MG63 (cell line): ENCODE measurements at places on chromosomes 3 and 15.

- DNase-seq, result no peak
These were observed 36.8 kb downstream of the VGLL4 start for GRCh38 chr3:11606865-11607440.

DNA sequence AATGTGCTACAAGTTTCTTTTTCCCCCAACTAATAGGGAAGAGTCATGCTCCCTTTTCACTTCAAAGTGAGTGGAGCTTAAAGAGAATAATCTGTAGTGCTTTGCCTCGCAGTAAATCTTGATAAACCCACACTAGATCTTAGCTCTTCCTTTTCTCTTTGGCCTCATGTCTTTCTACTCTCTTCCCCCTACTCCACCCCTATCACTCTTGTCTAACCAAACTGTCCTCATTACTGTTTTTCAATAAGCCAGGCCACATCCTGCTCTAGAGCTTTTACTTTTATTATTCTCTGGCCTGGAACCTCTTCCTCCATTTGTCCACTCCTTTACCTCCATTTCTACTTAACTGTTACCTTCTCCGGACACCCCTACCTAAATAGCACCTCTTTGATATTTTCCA lies 291.0 kb upstream of the SATB1 start:
- DNase-seq, result no peak

DNA sequence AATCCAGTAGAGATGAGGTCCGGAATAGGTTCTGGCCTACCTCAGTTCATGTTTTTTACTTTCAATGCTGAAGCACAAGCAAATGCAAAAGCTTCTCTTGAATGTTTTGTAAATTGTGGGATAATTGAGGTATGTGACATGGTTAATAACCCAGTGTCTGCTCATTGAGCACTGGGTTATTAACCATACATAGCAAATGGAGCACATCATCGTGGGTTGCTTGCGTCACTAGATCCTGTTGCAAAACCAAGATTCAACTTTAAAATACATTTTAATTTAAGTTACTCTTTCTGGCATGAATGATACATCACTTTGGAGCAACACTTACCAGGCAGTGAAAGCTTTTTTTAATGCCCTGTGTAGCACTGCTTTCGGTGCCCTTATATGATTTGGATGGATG lies 165.6 kb downstream of the IGF1R start:
- no peak for DNase-seq

DNA sequence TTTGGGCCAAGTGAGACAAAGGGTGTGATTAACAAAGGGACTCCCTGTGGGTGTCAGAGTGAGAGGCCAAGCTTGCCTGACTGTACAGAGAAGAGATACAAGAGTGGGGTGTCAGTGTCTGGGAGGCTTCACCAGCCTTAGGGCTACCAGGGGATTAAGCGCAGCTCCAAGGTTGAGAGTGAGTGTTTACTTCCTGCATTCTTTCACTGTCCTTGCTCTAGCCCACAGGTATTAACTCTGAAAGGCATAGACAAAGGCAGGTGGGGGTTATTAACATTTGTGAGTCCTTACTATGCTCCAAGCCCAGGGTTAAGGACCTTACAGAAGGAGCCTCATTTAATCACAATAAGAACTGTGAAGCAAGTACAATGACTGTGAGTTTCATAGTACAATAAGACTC lies 107.6 kb downstream of the IL20RB start:
- DNase-seq, result no peak

DNA sequence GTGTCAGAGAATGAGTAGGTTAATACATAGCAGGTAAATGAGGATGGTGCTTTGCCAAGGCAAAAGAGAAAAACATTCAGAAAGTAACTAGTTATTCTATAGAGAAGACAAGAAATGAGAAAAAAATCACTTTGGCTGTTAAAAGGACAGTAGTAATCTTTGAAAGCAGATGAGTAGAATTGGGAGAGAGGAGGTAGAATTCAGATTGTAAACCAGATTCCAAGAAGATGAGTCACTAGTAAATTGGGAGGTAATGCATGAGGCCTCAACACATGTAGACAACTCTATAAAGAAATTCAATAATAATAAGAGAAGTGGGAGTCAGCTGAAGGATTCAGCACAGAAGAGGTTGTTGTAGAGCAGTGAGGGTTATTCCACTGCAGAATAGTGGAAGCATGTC lies 81.4 kb downstream of the MBNL1 start:
- DNase-seq, result no peak

DNA sequence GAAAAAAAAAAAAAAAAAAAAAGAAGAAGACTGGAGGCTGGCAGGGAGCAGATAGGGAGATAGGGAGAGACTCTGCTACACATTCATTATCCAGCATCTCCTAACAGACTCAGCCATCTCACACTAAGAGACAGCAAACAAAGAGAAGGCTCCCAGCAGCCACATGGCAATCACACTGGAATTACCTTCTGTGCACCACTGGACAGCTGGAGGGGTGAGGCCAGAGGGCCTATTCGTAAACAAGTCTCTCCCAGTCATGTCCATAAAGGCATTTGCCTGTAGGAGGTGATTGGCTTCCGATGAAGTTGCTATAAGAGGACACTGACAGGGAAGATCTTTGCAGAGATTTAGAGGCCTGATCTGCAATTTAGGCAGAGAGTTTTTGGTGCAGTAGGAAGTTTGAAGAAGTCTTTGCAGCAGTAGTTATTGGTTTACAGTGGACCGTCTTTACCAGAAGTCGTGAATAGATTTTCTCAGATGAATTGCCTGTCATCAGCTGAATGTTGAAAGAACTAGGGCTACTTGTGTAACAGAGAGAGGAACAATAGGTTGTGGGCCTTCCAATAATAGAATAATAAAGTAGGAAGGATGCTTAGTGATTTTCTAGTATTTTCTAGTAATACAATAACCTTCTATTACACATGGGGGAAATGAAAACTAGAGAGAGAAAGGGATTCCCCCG lies 89.7 kb downstream of the TP63 start:
- DNase-seq, result no peak

DNA sequence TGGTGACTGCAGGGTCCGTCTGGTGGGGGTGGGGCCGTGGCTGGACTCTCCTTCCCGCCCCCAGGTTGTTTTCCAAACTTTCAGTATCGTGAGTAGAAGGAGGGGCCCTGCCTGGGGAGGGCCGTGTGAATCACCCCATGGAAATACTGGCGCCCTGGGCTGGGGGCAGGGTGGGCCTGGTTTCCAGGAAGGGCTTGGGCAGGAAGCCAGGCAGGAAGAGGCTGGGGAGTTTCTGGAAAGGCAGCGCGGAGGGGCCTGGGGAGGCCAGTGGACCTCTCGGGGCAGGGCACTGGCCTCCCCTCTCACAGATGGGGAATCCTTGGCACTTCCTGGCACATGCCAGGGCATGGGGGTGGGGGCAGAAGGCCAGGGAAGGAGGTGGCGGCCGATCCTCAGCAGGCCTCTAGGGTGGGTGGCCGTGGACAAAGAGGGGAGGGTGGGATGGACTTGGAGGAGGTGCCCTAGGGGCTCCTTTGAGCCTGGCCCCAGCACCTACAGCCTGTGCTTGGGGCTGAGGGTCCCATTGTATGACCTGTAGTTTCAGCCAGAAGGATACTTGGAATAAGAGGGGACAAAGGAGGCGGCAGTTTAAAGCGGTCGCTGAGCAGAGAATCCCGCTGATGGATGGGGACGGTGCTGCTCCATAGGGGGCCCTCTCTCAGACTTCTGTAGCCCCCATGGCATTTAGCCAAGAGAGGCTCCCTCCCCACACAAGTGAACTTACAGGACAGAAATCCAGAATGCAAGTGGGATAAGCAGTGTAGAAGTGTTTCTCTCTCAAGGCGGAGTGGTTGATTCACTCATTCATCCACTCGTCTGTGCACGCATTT lies 56.5 kb upstream of the GATA2 start:
- DNase-seq, result peak; percentile 66

DNA sequence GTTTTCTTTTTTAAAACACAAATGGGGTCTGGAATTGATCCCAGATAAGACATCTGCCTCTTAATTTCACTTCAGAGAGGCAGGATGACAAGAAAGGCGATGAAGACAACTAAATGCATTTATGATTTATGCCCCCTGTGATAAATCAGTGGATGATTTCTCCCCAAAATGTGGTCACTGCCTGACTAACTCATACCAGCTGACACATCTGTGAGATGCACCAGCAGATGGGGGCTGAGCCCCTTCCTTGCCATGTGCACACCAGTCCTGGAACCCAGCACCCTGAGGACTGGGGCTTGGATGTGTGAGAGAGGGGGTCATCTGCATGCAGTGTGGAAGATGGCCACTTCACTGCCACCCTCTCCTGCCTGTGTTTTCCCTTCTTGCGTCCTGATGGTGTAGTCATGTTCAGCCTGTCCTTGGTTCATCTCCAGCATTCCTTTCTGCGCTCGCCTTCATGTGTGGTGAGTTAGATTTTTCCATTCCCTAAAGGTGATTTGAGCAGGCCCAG lies 264.3 kb downstream of the LRTM1 start:
- no peak for DNase-seq

DNA sequence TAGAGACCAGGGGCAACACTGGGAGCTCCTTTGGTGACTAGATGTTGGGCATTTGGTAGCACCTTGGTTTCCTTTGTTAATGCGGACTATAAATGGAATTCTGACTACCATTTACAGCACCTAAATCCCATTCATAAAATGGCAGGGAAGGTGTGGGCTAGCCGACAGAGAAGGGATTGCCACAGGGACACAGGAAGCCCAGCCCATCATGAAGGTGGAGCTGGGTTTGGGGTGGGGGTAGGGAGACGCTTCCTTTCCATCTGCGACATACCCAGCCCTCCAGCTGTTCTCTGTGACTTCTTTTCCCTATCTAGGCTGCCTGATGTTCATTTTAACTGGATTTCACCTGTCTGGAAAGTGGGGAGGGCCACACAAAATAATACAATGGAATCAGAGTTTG lies 21.0 kb downstream of the ABHD2 start:
- no peak for DNase-seq

DNA sequence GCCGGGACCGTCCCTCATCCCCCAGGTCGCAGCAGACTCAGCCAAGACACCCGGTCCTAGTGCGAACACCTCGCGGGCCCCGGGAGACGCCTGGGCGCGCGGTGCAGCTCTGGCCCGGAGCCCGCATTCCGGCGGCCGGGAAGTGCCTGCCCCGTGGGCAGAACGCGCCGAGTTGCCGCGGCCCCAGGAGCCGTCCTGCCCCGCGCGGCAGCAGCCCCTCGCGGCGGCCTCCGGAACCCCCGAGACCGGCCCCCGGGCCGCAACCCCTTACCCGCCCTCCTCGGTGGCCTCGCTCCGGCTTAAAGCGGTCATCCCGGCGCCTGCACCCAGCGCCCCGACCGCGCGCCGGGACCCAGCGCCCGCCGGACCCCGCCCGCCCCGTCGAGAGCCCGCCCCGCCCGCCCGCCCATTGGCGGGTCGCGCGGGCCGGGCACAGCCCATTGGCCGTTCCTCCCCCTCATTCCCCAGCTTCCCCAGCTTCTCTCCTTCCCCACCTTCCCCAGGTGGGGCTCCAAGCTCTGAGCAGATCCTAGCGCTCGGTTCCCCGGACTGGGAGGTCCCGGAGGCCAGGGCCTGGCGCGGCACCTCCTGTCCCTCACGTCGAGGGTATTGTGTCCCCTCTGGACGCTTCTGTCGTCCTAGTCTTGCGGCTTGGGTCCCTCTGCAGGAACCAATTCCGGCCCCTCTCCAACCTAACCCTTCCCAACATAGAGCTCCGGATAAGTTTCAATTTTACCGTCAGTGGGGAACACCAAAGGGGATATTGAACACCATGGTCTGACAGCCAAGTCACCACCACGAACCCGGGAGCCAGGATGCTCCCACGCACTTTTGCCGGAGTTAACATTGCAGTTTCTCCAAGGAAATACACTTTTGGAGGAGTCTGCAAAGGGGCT lies at the start of gene GRAMD2A:
Gene GRAMD2A (minus strand): TSS at position 328 of the 896 bp plus-strand sequence.
- no peak for DNase-seq

GRCh38 chr15:64836023-64836536 lies 5.6 kb upstream of the PLEKHO2 start:
- DNase-seq, result no peak

DNA sequence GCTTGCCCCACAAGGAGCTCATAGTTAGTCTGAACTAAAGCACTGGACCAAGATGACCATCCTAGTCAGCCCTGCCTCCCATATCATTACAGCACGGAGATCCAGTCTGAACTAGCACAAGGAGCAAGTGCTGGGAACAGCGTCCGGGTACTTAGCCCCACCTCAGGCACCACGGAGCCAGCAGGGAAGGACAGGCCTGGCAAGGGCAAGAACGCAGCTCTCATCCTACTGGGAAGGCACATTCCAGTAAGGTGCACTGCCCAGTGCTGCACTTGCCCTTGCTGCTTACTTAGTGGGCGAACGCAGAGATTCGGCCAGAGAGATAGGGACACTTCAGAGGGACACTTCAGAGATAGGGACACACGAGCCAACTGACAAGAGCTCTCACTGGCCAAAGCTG lies 27.6 kb downstream of the SEC61A1 start:
- DNase-seq, result no peak

DNA sequence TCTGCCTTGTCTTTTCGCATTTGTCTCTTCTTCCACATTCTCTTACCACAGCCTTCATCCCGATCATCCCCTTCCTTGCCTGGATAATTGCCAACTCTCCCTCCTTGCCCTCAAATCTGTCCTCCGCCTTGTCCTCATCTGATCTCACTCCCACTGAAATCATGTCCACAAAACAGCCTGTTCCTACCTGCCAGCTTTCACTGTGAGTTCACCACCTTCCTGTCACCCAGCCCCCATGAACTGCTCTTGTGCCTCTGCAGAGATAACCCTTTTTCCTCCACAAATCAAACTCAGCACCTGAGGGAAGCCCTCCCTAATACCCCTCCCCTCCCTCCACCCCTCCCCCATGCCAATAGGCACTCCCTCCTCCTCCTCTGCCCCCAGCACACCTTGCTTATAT lies 4.8 kb upstream of the ADCY5 start:
- no peak for DNase-seq

GRCh38 chr15:88949734-88950400 lies 36.7 kb upstream of the MFGE8 start:
- no peak for DNase-seq

DNA sequence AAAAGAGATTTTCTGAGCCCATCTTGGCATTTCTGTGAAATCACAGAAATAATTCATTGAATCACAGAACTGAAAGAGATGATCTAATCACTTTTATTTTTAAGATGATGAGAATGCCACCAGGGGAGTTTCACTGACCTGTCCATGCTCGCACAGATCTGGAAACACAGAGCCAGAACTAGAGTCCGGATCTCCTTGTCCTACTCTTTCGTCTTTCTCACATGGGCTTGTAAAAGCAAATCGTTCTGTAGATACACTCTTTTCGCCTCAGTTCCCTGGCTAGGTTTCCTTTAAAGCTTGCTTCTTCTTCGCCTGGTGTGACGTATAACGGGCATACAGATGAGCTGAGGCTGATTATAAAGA lies 122.5 kb upstream of the SPRED1 start:
- DNase-seq, result no peak

DNA sequence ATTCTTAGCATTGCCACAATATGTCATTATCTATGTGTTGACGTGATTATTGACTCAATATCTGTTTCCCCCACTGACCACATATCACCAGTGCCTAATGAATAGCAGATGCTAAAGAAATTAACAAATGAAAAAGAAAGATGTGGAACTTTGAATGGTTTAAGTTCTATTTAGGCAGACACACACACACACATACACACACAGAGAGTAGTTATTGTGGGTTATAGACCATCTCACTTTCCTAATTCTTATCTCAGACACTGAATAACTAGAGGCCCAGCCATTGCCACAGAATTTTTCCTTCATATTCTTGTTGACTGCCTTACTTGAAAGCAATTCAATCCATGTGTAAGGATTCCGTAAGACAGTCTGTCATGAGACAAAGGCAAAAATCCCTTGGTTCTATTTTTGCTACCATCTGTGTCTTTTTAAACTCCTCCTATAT lies 61.9 kb upstream of the PHLDB2 start:
- no peak for DNase-seq

GRCh38 chr3:134258761-134259347 lies 8.2 kb upstream of the RYK start:
- DNase-seq, result no peak
